ENCODE measurements at places on chromosomes 7 and 10. TPM values are rescaled to one million over a fixed set of nuclear protein-coding genes. Genes with fewer than 3 reads are reported as not detected.
A peak's percentile ranks its signal among the peaks of the same experiment; 100 is the strongest.

Gene NSUN6
- total RNA-seq: 19.3 TPM

DNA sequence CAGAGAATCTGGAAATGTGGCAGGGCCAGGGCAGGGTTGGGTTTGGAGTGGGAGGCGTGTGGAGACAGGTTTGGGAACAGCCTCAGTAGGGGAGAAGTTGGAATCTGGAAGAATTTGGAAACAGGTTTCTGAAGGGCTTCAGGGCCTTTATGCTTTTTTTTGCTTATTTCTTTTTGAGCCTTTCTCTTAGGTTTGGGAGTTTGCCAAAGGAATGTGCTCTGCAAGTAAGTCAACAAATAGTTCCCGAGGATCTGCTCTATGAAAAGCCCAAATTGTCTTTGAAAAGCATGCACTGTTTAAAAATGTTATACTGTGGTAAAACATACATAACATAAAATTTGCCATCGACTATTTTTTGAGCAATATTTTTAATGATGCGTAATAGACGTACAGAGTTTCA is 86.7 kb upstream of the ADRB1 start:
- peaks cover 8% of the 10 kb centered on the region for H3K4me1 ChIP-seq
- no peaks in the 10 kb centered on the region for H3K36me3 ChIP-seq
- H3K4me3 ChIP-seq: no peak overlapping the region
- H3K27me3 ChIP-seq: no peaks in the 10 kb centered on the region

GRCh38 chr10:98414578-98414931 is 427 bp downstream of the PYROXD2 start:
- peaks cover 16% of the 10 kb centered on the region for H3K4me1 ChIP-seq
- peak overlapping the region; percentile 63 for H3K4me3 ChIP-seq
- no peaks in the 10 kb centered on the region for H3K36me3 ChIP-seq
- H3K27me3 ChIP-seq: no peaks in the 10 kb centered on the region
- DNase-seq: no peak
- peak overlapping the region; percentile 74 for H3K27ac ChIP-seq

DNA sequence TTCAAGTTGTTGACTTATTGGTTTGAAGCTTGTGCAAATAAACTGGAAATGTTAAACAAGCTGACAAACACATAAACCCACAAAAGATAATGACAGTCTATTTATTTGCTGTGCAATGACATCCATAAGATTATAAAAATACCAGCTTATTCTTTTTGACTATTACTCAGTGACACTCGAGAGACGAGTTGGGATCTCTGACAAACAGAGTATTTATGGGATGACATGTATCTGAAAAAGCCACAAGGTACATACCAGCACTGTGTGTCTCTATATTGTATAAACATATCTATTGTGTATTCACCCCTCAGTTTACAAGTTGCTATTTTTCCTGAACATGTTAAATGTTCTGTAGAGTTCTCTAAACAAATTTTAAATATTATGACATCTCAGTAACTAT is 88.9 kb downstream of the CHRM2 start:
- no peaks in the 10 kb centered on the region for H3K36me3 ChIP-seq
- no peak overlapping the region for H3K27ac ChIP-seq
- H3K27me3 ChIP-seq: no peaks in the 10 kb centered on the region
- H3K4me1 ChIP-seq: no peaks in the 10 kb centered on the region
- no peak overlapping the region for H3K4me3 ChIP-seq

DNA sequence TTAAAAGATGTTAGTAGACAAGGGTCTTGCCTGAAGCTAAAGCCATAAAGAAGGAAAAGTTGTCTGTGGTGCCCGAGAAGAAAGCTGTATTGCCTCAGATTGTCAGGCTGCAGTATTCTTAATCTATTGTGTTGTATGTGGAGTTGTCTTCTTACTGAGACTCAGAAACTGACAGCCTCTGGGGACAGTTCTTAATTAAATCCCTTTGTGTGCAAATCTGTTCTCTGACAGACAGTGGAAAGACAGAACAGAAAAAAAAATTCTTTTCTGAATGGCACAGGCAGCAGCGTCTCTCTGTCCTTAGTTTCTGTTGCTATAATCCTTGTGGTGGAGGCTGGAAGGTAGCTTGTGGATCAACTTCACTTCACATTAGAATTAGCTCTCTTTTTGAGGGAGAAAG is 16.8 kb downstream of the VWC2 start:
- H3K27ac ChIP-seq: no peak overlapping the region
- H3K4me3 ChIP-seq: no peak overlapping the region
- no peaks in the 10 kb centered on the region for H3K36me3 ChIP-seq

- H3K27me3 ChIP-seq: no peaks in the 10 kb centered on the region
- no peaks in the 10 kb centered on the region for H3K4me1 ChIP-seq
- no peaks in the 10 kb centered on the region for H3K36me3 ChIP-seq
- no peak overlapping the region for H3K27ac ChIP-seq
Observed at GRCh38 chr10:132141526-132142395, 45.0 kb upstream of the DPYSL4 start.

Gene PAPOLB
- 0.06 TPM for total RNA-seq

DNA sequence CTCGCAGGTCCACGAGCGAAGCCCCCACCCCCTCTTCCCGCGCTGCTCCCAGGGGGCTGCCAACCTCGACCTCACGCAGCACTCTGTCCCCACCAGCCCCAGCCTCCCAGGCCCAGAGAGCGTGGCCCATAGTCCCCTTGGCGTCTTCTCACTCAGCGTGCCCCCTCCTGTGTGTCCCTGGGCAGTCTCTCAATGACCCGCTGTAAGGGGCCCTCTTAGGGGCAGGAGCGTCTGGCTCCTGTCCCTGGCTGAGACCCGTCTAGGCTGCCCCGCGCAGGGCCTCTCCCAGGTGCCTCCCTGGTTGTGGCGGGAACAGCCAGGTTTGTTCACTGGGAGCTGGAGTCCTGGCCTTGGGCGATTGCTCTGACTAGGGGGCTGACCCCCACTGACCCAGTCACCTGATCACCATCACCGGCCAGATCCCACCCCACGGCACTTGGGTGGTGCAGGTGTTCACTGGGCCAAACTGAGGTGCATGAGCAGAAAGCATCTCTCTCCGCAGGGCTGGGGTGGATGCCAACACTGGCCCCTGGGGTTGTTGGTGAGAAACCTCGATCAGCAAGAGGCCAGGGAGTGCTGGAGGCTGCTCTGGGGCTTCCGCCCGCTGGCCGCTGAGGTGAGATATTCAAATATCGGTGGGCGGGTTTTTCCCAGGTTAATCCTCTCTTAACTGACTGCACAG is 12.6 kb upstream of the WDFY4 start:
- no peak for DNase-seq
- H3K4me1 ChIP-seq: no peaks in the 10 kb centered on the region
- no peaks in the 10 kb centered on the region for H3K36me3 ChIP-seq
- no peak overlapping the region for H3K4me3 ChIP-seq
- H3K27me3 ChIP-seq: no peaks in the 10 kb centered on the region

Gene CYP2C19
- total RNA-seq: 0.28 TPM

GRCh38 chr7:121160150-121161008 is 168.4 kb upstream of the WNT16 start:
- H3K4me3 ChIP-seq: no peak overlapping the region
- no peaks in the 10 kb centered on the region for H3K27me3 ChIP-seq
- DNase-seq: no peak
- H3K4me1 ChIP-seq: no peaks in the 10 kb centered on the region

Gene SPDYE9
- not detected for total RNA-seq

Gene CYP3A4
- total RNA-seq: not detected

- DNase-seq: no peak
- no peaks in the 10 kb centered on the region for H3K36me3 ChIP-seq
- H3K4me1 ChIP-seq: no peaks in the 10 kb centered on the region
- H3K27me3 ChIP-seq: no peaks in the 10 kb centered on the region
- no peak overlapping the region for H3K27ac ChIP-seq
Observed at GRCh38 chr7:99194301-99194700, 13.6 kb downstream of the KPNA7 start.

Gene NPY
- not detected for total RNA-seq

- no peak for DNase-seq
- no peak overlapping the region for H3K4me3 ChIP-seq
- H3K36me3 ChIP-seq: no peaks in the 10 kb centered on the region
- H3K27ac ChIP-seq: no peak overlapping the region
- no peaks in the 10 kb centered on the region for H3K4me1 ChIP-seq
Observed at GRCh38 chr7:21355406-21355874, 72.4 kb upstream of the SP4 start.

DNA sequence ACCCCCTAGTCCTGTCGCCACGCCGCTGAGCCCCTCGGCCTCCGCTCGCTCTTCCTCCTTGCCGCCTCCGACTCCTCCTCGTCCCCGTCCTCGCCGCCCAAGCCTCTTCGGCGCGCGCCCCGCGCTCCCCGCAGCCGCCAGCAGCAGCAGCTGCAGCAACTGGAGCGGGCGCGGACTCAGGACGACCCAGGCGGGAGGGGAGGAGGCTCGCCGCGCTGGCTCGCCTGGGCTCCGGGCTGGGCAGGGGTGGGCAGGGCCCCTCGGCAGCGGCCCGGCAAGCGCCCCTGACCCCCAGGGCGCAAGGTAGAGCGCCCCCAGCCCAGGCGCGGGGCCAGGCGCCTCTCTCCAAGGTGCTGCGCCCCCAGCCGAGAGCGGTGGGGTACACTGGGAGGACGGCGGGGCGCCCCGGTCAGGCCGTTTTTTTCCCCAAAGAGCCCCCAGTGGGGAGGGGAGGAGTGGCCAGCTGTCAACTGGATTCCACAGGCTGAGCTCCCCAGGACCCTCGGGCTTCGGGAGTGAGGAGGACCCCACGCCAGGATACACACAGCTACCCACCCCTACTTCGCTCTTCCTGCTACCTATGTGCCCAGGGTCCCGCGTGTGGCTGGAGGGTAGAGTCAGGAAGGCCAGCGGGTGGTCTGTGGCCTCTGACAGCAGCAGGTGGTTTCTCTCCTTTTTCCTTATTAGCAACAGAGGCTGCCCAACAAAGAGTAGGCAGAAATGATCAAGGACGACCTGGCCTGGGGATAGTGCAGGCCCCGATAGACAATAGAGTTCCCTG is 903 bp upstream of the KCNMA1 start:
- no peaks in the 10 kb centered on the region for H3K36me3 ChIP-seq
- H3K27ac ChIP-seq: no peak overlapping the region
- no peak overlapping the region for H3K4me3 ChIP-seq

DNA sequence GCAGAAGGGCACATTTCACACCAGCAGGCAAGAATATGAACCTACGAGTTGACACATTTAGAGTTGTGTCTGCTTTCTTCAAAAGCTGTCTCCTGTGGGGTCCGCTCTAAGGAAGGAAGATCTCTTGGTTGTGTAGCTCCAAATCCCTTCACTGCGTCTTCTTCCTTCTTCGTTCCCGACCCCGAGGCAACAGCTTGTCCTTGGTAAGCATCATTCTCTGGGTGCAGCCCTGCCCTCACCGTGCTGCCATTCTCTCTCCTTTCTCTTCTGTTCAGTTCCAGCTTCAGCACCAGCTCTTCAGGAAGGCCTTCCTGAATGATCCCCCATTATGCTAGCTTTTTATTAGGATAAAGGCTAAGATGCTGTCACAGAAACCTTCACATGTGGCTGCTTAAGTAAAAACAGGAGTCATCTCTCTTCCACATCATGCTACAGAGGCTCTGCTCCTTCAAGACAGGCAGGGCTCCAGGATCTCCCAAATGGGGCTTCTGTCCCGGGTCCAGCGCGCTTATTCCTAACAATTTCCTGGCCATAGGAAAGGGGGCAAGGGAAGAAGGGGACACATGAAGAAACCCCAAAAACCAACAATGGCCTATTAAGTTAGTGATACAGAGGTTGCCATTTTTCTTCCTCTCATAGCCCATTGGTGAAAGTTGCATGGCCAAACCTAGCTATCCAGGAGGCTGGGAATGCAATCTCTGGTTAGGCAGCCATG is 52.2 kb upstream of the SHH start:
- no peak for DNase-seq
- no peaks in the 10 kb centered on the region for H3K36me3 ChIP-seq
- H3K4me1 ChIP-seq: no peaks in the 10 kb centered on the region
- H3K27me3 ChIP-seq: no peaks in the 10 kb centered on the region
- H3K27ac ChIP-seq: no peak overlapping the region

Gene UNCX
- 2.0 TPM for total RNA-seq

DNA sequence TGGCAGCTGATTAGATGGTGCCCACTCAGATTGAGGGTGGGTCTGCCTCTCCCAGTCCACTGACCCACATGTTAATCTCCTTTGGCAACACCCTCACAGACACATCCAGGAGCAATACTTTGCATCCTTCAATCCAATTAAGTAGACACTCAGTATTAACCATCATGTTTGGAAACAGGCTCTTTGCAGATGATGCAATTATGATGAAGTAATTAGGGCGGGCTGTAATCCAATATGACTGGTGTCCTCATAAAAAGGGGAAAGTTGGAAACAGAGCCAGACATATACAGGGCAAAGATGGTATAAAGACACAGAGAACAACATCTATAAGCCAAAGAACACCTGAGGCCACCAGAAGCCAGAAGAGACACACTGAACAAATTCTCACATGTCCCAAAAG is 658.6 kb downstream of the CCSER2 start:
- no peak for DNase-seq
- no peak overlapping the region for H3K27ac ChIP-seq
- H3K36me3 ChIP-seq: no peaks in the 10 kb centered on the region

GRCh38 chr7:5636914-5637313 is 144.5 kb downstream of the RNF216 start:
- DNase-seq: peak; percentile 60
- H3K27ac ChIP-seq: no peak overlapping the region
- no peak overlapping the region for H3K4me3 ChIP-seq
- peaks cover 13% of the 10 kb centered on the region for H3K4me1 ChIP-seq
- peaks cover 6% of the 10 kb centered on the region for H3K36me3 ChIP-seq

GRCh38 chr10:100895346-100895745 is 17.4 kb upstream of the SLF2 start:
- no peak overlapping the region for H3K4me3 ChIP-seq
- no peaks in the 10 kb centered on the region for H3K36me3 ChIP-seq
- no peak overlapping the region for H3K27ac ChIP-seq
- H3K4me1 ChIP-seq: no peaks in the 10 kb centered on the region

Gene TDRD1
- 0.88 TPM for total RNA-seq

Gene FAM180A
- total RNA-seq: 1.7 TPM

GRCh38 chr10:124738441-124738840 is 5.7 kb downstream of the FAM53B start:
- peak; percentile 48 for DNase-seq
- H3K4me1 ChIP-seq: peaks cover 86% of the 10 kb centered on the region
- no peak overlapping the region for H3K4me3 ChIP-seq
- H3K27me3 ChIP-seq: no peaks in the 10 kb centered on the region
- peak overlapping the region; percentile 90 for H3K27ac ChIP-seq

Gene CLDN4
- total RNA-seq: 342 TPM

DNA sequence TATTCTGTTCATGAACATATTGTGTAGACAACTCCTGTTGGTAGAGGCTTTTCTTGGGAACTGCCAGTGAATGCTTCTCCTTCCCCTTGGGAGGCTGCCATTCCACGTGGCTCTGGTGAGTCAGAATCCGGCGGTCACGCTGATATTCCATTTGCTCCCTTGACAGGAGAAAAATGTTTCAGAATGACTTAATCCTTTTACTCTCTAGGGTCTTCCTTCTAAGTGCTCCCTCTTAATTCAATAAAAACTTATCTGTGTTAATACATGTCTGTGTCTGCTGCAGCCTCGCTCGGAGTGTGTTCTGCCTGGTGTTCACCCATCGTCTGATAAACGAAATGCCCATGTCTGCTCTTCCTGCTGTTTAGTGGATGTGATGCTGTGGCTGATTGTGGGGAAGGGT is 278.6 kb downstream of the ARHGAP12 start:
- no peaks in the 10 kb centered on the region for H3K4me1 ChIP-seq
- no peak overlapping the region for H3K4me3 ChIP-seq
- H3K27ac ChIP-seq: no peak overlapping the region
- DNase-seq: peak; percentile 58
- no peaks in the 10 kb centered on the region for H3K36me3 ChIP-seq
- no peaks in the 10 kb centered on the region for H3K27me3 ChIP-seq

All from kidney (tissue), 22 donors.